GM12891 (cell line): ENCODE measurements at places on chromosomes 3 and 15.

- DNase-seq, result no peak
Measured at GRCh38 chr3:4334548-4334947, 31.4 kb downstream of the SETMAR start.

DNA sequence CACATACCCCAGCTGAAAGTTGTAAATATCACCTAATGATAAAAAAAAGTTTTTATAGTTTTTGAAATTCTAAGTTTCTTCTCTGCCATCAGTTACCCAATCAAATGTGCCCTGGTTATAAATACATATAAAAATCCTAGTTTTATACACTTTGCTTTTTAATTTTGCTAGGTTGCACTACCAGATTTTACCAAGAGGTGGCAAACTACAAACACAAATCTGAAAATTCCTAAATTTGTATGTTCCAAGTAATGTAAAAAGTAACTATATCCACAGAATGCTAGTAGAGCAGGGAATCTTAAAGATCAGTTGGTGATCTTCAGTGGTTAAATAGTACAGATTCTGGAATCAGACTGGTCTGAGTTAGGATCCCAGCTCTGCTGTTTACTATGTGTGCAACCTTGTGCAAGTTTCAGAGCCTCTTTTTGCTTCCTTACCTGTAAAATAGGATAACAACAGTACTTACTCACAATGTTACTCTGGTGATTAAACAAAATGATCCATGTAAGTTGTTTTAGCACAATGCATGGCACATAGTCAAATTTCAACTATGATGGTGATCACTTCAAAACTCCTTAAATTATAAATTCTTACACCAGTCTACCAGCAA, 11.0 kb downstream of the TRPM7 start:
- DNase-seq, result no peak

- DNase-seq, result no peak
Measured at GRCh38 chr15:36707884-36708435, 128.5 kb downstream of the CDIN1 start.

DNA sequence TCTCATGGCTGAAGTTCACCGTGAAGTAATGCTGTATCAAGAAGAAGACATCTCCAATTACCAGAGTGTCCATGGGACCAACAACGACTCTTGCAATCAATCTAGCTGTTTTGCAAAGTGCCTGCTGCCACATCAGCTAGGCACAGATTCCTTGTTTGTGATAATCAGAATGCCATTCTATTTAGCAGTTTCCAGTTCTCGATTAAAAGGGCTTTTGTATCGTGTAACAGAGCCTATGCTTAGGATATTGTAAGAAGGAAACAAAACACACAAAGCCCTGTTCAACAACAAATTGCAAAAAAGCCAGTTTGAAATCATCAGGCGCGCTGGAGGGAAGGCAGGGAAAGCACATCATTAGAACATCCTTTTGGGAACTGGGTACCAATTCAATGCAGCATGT, 26.1 kb downstream of the RASGRF1 start:
- no peak for DNase-seq

DNA sequence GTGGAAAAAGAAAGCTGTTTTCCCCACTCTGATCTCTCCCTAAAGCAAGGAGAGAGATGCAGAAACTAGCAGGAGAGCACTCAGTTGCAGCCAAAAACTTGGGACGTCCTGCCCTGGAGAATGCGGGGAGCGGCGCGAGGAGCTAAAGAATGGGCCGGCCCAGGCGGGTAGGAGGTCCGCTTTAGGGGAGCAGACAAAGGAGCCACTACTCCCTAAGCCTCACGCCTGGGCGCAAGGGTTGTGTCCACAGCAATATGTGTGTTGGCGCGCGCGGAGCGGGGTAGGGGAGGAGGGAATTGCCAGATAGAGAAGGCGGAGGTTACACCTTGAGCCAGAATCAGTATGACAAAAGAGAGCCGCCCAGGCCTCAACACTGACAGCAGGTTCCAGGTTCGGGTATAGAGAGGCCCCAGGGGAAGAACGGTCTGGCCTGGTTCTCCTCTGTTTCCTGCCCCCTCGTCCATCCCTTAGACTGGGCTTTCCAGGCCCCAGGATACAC, 2.9 kb downstream of the WNT5A start:
- no peak for DNase-seq

DNA sequence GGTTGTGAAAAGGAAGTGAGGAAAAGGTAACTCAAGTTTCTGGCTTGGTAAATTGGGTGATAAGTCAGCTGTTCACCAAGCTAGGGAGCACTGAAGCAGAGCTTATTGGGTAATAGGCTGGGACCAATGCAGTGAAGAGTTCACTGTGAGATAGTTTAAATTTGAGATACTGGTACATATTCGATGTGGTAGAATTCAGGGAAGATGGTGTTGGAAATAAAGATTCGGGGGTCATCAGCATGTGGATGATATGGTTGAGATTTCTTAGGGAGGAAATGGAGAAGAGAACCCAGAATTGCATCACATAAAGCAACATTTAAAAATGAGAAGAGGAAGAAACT, 16.9 kb downstream of the MME start:
- DNase-seq, result no peak

DNA sequence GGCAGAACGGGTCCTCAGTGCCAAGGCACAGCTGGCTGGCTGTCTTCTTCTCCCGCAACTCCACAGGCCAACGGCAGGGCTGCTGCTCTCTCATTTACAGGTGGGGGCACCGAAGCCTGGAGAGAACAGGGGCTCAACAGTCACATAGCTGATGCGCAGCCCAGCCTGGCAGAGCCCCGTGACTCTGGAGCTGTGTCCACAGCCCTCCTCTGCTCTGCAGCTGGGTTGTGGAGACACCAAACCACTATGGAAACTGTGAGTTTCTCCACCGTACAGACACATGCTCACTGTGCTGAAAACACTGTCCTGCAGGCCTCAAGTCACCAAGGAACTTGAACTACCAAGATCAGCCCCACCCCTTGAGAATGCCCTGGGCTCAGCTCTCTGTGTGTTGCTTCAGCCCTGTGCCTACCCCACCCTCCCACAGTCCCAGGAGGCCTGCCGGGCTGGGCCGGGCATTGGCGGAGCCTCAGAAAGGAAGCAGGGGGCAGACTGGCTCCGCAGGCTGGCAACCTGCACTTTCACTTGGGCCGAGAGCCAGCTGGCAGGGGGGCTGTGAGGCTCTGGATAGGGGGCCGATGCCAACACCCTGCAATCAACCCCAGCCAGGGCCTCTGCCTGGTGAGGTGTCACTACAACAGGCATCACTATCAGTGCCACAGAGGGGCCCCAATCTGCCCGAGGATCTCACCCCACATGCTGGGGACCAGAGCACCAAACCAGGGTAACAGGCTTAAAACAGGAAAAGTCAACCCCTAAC, 113.7 kb upstream of the RPL32 start:
- DNase-seq, result no peak

GRCh38 chr3:42729404-42730145, 27.0 kb upstream of the HHATL start:
- no peak for DNase-seq

DNA sequence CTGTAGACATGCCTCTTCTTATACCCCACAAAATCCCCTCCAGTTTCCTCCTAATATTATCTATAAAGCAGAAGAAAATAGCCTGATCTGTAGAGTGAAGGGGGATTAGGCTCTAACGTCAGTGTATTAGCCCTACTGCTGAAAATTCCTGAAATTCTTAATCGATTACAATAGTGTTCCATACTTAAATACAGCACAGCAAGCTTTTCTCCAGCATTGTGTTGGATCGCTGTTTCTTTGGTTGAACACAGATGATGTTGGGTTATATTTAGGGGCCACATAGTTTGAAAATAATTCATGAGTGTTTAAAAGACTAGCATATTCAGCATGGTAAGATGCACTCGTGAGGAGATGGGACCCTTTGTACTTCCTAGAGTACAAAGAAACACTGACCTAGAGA, 52.5 kb downstream of the PIAS1 start:
- no peak for DNase-seq

DNA sequence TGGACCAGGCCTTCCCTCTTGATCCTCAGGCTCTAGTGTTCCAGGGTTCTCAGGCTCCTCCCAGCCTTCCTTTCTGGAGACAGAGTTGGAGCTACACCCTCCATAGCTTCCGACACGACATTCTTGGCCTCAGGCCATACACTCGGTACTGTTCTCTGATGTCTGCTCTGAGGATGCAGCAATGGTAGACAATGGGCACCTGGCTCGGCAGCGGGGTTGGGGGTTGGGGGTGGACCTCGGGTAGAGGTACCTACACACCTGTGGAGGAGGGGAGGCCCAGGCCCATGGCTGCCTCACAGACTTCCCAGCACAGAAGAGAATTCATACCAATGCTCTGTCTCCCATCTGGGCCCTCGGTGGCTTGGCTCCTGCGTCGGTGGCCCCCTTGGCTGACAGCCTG, 21.4 kb downstream of the CCDC13 start:
- no peak for DNase-seq

GRCh38 chr3:150302246-150302645, 105.9 kb upstream of the TSC22D2 start:
- DNase-seq, result no peak

GRCh38 chr3:67898916-67899315, 244.5 kb upstream of the SUCLG2 start:
- no peak for DNase-seq
